Effector CD4-positive, alpha-beta T cell (primary cell): ENCODE measurements at places on chromosomes 3 and 15.

GRCh38 chr3:29949940-29950616 is 656.3 kb upstream of the TGFBR2 start:
- no peak for DNase-seq

DNA sequence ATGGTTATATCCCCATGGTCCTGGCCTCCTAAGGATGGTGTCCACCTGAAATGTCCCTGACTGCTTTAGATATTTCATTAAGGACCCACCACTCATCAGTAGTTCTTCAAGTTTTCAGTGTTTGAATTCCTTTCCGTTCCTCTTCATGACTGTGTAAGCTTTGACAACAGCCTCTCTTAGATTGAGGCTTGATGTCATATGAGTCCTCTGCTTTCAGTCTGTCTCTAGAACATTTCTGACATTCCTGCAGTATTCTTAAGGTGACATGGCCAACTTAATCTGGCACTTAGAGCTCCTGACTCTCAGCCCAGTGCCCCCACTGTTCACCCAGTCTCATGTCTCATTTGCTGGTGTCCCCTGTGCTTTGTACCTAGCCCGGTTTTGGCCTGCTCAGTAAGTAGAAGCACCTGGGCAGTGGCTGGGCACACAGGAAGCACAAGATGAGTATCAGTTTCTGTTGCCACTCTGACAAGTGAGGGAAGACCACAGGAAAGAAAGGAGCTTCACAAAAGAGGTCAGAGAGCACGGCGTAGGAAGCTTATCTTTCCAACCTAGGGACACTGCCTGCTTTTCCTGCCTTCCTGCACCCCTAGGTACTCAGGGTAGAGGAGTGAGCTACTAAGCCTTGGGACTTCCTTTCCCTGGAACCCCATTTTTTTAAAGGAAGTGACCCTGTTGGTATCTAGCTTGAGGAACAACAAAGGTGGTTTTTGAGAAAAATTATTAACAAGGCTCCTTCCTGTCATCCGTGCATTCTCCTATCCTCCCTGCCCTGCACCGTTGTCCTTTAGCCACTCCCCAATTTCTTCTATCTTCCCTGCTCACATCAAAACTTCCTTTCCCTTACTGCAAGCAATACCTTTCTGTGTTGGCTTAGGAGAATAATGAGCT is 103.1 kb downstream of the KLHL25 start:
- no peak for DNase-seq

DNA sequence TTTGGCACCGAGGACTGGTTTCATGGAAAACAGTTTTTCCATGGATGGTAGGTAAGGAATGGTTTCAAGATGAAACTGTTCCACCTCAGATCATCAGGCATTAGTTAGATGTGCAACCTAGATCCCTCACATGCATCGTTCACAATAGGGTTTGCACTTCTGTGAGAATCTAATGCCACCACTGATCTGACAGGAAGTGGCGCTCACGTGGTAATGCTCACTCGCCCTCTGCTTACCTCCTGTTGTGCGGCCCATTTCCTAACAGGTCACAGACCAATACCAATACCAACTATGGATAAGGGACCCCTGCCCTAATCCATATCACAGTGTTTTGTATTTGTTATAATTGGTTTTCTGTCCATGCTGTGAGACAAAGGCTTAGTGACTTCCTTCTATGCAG is 58.9 kb downstream of the SLMAP start:
- DNase-seq: peak; percentile 21

- peak; percentile 15 for DNase-seq
Observed at GRCh38 chr3:196640297-196641018, 964 bp downstream of the NRROS start.

DNA sequence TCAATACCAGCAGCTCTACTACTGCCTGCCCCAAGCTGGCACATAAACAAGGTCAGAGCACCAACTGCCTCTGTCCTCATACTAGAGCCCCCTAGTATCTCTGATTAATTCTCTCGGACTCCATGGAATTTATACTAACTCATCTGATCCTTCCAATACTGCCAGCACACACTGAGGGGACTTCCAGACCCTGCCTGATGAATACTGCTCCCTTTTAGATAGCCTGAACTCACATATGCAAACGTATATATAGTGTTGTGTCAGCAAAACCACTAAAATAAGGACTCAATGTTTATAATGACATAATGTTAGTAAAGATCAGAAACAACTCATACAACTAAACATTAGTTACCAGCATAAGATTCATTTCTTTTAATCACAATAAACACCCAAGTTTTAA is 25.0 kb downstream of the CEP70 start:
- no peak for DNase-seq

- no peak for DNase-seq
Observed at GRCh38 chr3:122826278-122826677, 31.4 kb downstream of the SLC49A4 start.

DNA sequence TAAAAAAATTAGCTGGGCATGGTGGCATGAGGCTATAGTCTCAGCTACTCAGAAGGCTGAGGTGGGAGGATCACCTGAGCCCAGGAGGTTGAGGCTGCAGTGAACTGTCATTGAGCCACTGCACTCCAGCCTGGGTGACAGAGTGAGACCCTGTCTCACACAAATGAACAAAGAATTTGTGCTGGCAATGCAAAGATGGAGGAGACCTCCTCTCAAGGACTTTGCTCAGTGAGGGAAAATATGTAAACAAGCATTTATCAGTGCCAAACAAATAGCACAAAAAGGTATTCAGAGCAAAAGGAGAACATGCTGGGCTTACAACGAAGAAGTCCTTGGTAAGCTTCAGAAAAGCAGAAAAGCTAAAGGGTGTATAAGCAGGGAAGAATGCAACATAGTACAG is 113.1 kb upstream of the UMPS start:
- DNase-seq: no peak

DNA sequence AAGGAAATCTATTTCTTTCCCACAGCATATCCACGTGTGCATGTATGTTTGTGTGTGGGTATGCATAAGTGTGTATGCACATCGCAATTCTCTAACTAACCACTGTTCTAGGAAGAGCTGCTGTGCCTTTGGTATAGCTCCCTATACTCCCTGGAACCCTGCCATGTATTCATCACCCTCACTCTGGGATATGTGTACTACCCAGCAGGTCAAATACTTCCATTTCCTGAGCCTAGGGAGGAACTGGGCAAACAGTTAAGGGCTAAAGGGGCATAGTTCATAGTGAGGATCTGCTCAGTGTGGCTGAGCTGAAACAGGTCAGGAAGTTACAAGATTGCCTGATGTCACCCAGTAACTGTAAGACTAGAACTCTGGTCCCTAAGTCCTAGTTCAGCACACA is 260.4 kb downstream of the RPLP1 start:
- DNase-seq: no peak

DNA sequence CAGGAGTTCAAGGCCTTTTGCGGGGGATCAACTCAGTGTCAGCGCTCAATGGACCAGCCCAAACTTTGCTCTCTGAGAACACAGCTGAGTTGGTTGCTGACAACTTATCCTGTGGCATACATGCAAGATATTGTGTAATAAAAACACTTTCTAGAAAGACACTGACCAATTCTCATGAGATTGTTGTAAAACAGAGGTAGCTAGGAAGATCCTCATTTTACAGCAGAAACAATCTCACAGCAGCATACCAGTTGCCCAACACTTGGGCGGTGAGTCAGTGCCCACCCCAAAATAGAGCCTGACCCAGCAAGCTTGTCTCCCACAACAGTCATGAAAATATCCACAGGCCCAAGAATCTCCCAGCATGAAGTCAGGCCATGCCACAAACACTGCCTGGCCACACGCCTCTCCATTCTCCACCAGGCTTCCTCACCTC is 18.2 kb downstream of the KLHL6 start:
- no peak for DNase-seq

DNA sequence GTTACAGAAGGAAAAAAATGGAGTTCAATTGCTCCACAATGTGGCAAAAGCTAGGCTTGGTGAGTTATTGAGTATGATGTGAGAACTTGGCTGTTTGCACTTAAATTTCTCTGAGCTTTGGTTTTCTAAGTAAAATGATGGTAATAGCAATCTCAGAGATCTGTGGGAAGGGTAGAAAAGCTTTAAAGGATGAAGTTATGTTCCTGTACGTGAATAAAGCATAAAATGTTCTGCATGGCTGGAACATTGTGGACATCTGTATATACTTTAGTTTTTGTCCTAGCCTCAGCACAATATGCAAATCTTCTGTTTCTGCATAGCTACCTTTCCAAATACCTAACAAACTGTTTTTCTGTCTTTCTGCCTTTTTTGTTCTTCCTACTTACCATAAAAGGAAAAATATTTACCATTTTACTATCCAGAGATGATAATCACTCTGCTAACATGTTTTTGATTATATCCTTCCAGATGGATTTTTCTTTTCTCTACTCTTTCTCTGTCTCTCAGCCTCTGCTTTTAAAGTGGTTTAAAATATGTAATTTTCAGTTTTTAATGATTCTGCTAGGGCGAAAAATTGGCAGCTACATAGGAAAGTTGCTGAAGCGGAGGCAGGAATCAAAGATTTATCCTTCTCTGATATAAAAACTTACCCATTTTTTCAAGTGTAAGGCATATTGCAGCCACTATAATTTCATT is 188.1 kb downstream of the FNDC3B start:
- DNase-seq: no peak

- DNase-seq: no peak
Observed at GRCh38 chr3:189508784-189509501, 122.2 kb upstream of the TP63 start.

- DNase-seq: no peak
Observed at GRCh38 chr3:4588466-4588865, 95.3 kb downstream of the ITPR1 start.

DNA sequence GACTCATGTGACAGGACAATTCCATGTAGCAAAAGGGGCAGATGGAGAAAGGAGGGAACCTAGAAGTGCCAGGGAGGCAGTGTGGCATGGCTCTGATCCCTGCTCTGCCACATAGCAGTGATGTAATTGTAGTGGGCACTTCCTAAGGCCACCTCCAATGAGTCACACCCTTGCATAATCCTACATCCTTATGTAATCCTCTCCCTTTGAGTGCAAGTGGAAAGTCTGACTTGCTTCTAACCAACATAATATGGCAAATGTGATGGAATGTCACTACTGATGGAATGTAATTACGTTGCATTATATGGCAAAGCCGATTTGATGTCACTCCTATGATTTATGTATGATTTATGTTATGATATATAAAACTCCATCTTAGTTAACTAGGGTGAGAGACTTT is 72.9 kb upstream of the ATP2C1 start:
- DNase-seq: no peak

- no peak for DNase-seq
Observed at GRCh38 chr3:172193436-172193835, 154.1 kb downstream of the FNDC3B start.

- no peak for DNase-seq
Observed at GRCh38 chr15:42069025-42069424, 25.3 kb downstream of the PLA2G4D start.

GRCh38 chr3:47227678-47228077 is 54.9 kb downstream of the KIF9 start:
- no peak for DNase-seq

- no peak for DNase-seq
Observed at GRCh38 chr3:78791753-78792152, 976.0 kb downstream of the ROBO1 start.

DNA sequence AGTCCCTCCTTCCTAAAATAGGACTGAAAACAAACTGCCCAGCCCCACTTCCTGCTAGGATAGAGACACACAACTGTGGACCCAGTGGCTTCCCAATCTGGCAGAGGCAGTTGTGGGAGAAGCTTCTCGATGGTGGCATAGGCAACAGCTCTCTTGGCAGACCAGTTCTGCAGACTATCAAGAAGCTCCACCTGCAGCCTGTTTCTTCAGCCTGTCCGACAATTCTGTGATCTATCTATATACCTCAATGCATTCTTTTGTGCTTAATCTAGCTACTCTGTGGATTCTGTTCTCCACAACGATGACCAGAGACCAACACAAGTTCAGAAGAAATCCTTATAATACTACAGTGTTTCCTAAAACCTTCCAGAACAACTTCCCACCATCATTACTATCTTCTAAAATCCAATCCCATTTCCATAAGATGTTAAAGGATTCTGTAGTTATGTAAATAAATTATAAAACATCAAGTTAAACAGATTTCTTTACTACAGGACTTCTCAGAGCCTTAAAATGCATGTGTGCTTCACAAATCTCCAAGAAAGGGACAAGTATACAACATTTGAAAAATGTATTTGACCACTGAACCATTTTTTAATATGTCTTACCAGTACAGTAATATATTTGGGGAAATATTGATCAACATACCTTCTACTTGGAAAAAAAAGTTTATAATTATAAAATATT is 57.7 kb downstream of the IGF2BP2 start:
- DNase-seq: no peak

GRCh38 chr3:15934389-15935195 is 136.8 kb upstream of the ANKRD28 start:
- no peak for DNase-seq

GRCh38 chr3:134807189-134807588 is 12.1 kb downstream of the EPHB1 start:
- DNase-seq: no peak

DNA sequence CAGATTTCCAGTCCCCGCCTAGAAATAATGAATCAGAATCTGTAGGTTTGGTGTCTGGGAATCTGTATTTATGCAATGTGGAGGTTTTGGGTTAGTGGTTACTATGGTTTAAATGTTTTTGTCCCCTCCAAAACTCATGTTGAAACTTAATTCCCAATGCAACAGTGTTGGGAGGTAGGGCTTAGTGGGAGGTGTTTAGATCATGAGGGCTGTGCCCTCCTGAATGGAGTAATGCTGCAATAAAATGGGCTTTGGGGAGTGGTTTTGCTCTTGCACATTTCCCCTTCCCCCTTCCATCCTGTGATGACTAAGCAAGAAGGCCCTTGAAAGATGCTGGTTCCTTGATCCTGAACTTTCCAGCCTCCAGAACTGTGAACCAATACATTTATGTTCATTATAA is 9.2 kb upstream of the RFC4 start:
- no peak for DNase-seq

- DNase-seq: no peak
Observed at GRCh38 chr3:192220915-192221314, 506.4 kb downstream of the FGF12 start.

GRCh38 chr15:77039848-77040247 is 31.1 kb downstream of the TSPAN3 start:
- no peak for DNase-seq

- DNase-seq: no peak
Observed at GRCh38 chr3:38360345-38360744, 13.8 kb downstream of the XYLB start.

- DNase-seq: no peak
Observed at GRCh38 chr3:32868719-32869512, 51.1 kb downstream of the TRIM71 start.
